ENCODE measurements at places on chromosomes 7 and 10.

DNA sequence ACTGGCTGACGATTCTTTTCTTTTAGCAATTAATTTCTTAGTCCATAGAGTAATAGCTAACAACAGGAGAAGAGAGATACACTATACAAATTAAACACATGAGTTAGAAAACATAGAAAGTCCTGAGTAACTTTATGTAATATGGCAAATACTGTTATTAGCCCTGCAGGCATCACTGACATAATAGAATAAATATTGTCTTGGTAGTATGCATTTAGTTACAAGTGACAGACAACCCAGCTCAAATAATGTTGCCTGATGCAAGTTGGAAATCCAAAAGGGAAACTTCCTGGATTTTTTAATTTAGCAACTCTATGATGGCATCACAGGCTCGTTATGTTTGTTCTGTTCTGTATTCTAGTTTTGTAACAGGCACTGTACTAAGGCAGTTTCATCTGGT, 95.1 kb downstream of the DKK1 start:
- no peak for DNase-seq

DNA sequence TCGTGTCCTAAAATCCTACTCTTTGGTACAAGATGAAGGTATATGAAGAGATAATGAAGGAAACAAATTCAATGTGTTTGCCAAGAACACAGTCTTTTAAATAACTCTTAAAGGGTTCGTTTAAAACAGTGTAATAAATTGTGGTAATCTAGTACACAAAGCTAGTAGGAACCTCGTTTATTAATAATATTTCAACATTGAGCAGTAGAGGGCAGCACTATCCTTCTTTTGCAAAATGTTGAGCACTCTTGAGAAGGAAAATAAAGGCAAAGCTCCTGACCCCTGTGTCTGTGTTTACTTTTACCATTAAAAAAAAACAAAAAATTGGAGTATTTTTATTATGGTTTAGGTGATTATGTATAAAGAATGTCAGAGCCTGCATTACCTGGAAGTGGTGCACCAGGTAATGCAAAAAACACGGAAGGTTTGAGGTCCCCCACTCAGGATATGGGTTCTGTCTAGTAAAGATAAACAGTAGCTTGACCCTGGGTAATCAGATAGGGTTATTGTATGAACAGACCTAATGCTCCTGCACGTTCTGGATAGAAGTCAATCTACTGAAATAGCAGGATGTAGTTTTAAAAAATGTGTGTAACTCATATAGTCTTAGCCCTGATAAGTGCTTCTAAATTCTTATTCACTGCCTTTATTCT, 5.7 kb upstream of the GOT1 start:
- DNase-seq = no peak

- no peak for DNase-seq
Measured at GRCh38 chr10:3631701-3632330, 153.2 kb downstream of the KLF6 start.

DNA sequence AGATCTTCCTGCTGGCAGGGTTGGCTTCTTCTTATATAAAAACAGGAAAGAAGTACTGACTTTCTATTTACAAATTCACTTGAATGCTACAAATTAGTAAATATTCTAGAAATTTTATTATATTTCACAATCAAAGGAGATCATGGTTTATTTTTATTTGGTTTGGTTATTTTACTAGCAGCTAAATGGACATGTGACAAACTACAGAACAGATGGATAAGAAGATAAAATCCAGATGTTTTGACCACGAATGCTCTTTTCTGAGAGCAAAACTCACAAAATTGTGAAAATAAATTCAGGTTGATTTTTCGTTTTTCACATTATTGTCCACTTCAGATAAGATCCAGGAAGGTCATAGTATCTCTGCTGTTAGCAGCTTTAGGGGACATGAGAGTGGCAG, 55.4 kb downstream of the CACNA2D1 start:
- no peak for DNase-seq

DNA sequence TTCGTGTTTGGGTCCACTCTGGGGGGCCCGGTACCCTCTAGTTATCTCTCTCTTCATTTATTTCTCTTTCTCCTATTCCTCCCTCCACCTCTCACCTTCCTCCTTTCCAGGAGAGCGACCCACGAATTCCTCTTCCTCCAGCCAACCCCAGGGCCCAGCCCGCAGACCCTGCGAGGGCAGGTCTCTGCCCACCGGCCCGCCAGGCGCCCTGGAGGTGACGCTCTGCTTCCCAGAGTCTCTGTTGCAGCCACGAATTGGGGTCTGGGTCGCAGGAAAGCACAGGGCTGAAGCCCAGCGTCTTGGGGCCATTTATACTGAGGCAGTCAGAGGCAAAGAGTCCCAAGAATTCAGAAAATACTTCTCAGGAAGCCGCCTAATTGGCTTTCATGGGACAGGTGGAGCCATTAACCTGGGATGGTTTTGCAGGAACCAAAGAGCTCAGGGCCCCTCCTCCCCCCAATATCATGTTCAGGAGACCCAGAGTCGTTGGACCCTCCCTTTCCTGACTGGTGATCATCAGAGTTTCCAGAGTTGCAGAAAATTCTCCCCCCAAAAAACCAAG, 2.7 kb upstream of the EN2 start:
- DNase-seq = no peak

GRCh38 chr7:90592033-90592432, 4.1 kb upstream of the CDK14 start:
- DNase-seq = no peak

- DNase-seq = no peak
Measured at GRCh38 chr7:122273117-122273516, 31.4 kb downstream of the FEZF1 start.

DNA sequence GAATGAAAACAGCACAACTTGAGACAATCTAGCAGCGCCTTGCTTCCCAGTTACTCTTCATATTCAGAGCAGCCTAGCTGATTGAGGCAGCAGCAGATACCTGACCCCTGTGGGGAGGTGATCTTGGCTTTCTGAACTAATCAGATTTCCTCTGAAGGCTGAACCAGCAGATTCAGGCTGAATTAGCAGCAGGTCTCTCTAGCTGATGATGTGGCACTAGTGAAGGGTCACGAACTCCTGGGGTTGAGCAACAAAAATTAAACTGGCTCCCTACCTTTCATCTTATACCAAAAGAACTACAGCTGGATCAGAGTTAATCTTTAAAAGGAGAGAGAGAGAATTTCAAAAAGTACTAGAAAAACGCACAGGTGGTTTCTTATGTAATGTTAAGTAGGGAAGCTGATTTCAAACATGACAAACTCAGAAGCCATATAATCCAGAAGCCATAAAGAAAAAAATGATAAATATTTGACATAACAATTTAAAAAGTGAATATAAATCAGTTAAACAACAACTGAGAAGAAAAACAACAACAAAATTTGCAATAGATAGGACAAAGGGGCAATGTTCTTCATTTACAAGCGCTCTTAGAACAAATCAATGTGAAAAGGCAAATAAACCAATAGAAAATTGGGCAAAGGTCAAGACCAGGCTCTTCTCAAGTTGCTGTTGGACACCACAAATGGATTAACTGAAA, 13.5 kb downstream of the SLC25A13 start:
- no peak for DNase-seq
